Nephron progenitor cell (in vitro differentiated cells): ENCODE measurements at places on chromosomes 7 and 10.

- no peak for DNase-seq
Observed at GRCh38 chr7:143012001-143012400, 14.9 kb downstream of the OR9A2 start.

DNA sequence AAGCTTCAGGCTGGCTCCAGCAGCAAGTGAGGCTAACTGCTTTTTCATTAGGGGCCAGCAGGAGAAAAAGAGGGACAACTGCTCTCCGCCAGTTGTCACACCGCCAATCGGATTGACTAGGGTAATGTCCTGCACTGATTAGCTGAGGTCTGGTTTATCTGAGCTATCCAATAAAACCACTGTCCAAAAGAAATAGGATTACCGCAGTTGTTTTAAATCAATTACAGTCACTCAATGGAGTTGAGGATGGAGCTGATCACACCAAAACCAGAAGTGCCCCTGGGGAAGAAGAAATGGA is 351.4 kb upstream of the NPVF start:
- no peak for DNase-seq

- DNase-seq = no peak
Observed at GRCh38 chr10:82041018-82041417, 166.0 kb downstream of the NRG3 start.

DNA sequence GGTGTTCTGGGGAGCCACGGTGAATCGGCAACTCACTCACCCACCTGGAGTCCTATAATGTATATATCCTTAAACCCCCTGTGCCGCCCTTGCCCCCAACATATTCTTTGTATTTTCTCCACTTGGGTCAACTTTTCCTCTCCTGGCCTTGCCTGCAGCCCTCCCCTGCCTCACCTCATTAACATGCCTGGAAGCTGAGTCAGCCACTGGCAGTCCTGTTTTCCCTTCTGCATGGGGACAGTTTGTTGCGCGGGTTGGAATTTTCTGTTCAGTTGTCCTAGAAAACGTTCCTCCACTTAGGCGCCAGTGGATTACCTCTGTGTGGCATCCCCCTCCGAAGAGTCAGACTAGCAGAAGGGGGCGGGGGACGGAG is 97.4 kb downstream of the C10orf105 start:
- DNase-seq = no peak

DNA sequence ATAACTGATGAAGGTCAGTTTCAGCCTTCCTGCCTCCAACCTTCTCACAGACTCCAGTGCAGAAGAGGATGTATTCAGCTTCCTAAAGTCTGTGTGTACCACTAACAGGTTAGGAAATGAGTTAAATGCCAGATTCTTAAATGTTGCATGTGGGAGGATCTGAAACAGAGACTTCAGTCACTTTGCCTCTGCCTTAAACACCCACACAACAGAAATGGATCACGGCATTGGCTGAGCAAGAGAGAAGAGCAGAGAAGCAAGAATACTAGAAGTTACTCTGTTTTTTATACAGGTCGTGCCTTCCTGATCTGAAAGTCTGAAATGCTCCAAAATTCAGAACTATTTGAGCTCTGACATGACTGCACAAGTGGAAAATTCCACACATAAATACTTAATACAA is 98.9 kb upstream of the ARHGAP21 start:
- no peak for DNase-seq
